ENCODE measurements at places on chromosomes 1 and 21.

DNA sequence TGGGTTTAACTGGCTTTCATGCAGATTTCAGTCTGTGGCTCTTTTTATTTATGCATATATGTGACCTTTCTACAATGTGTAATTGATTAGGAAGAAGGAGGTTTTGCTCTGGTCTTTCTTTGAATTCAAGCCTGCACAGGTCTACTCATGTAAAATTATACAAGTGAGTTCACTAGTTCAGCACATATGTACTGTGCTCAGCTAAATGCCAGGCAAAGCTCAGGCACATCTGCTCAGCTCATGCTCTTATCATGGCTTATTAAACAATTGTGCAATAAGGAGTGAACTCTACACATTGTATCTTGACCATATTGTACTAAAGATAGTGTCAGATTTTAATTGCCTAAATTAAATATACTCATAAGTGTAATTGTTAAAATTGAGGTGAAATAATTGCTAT lies 378.4 kb downstream of the ADGRL2 start:
- no peak for DNase-seq

DNA sequence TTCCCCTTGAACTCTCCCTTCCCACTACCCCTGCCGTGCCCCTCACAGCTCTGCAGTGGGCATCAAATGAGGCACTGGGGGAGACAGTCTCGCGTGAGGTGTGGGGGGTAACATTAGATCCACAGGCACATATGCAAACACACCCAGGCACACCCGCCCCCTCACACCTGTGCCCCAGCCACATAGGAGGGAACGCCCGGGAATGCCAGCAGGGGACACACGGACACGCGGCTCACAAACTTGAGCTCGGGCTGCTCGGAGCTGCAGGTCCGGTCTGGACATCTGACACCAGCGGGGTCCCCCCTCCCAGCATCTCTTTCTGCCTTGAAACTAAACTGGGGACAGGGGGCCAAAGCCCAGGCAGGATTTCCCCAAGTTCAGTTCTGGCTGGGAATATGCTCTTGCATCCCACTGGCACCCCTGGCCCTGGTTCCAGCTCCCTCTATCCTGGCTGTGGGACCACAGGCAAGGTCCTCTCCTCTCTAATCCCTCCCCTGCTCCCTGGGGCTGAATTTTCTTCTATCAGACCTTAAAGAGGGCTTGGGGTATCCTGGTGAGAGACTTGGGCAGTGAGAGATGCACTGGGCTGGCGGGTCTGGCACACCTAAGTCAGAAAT lies 30.6 kb downstream of the CDCP2 start:
- DNase-seq, result no peak

DNA sequence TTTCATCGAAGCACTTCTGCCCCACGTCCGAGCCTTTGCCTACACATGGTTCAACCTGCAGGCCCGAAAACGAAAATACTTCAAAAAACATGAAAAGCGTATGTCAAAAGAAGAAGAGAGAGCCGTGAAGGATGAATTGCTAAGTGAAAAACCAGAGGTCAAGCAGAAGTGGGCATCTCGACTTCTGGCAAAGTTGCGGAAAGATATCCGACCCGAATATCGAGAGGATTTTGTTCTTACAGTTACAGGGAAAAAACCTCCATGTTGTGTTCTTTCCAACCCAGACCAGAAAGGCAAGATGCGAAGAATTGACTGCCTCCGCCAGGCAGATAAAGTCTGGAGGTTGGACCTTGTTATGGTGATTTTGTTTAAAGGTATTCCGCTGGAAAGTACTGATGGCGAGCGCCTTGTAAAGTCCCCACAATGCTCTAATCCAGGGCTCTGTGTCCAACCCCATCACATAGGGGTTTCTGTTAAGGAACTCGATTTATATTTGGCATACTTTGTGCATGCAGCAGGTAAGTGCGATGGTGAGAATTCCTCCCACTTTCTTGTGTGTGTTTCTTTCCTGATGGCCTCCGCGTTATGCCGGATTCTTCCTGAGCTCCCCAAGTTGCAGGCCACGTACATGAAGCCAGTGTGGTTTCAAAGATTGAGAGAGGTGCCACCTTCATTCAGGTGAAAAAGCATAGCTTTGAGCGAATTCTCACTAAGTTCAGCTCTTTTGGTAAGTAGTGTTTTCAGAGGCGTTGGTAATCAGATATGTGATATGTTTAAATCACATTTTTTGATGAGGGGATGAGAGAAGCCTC lies 6.0 kb downstream of the NFIA start:
- DNase-seq, result no peak

DNA sequence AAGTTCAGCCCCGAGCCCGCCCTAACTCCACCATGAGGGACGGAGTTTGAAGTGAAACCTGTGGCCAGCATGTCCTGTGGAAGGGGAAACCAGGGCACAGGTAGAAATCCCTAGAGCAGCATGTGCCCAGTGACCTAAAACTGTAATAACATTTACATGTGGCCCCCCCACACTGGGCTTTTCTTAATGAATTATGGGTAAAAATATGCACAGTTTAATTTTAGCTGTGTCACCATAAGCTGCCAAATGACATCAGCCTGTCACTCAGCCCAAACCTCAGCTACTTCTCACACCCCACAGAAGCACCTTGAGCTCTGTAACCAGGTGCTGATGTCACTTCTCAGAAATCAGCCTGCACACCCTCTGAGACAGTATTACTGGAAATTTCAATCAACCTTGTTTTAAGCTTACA lies 50.0 kb upstream of the SLC19A1 start:
- DNase-seq, result peak; percentile 45

- no peak for DNase-seq
Observed at GRCh38 chr1:243903895-243904294, 53.9 kb upstream of the AKT3 start.

GRCh38 chr1:41749991-41750745 lies 168.6 kb downstream of the HIVEP3 start:
- no peak for DNase-seq

DNA sequence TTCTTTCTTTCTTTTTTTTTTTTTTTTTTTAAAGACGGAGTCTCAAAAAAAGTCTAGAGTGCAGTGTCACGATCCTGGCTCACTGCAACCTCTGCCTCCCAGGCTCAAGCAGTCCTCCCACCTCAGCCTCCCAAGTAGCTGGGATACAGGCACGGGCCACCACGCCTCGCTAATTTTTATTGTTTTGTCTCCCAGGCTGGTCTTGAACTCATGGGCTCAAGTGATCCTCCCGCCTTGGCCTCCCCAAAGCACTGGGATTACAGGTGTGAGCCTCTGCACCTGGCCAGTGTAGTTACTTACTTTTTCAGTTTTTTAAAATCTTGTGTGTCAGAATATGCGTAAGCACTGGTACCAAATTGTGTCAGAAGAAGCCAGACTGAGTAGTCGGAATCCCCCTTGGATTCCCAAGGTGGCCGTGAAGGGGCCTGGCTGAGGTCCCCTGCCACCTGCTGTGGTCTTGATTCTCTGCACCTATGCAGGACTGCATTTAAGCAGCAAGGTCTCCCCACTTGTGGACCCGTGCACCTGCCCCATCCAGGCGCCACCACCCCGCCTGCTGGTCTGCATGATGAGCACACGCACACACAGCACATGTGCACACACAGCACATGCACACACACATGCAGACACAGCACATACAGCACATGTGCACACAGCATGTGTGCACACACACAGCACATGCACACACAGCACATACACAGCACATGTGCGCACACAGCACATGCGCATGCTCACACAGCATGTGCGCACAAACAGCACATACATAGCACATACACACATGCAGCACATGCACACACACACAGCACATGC lies 47.5 kb downstream of the PCNT start:
- DNase-seq, result no peak

- no peak for DNase-seq
Observed at GRCh38 chr1:107724648-107725047, 240.3 kb downstream of the VAV3 start.

Measured in stimulated activated CD8-positive, alpha-beta memory T cell treated with anti-CD3 and anti-CD28 coated beads, Interleukin-4, amount 100 ng/mL, for 1 hour (primary cell).